ENCODE measurements at places on chromosomes 1 and 21.

- no peak for DNase-seq
Measured at GRCh38 chr1:82836973-82837680, 1036.4 kb downstream of the ADGRL2 start.

- DNase-seq: peak; percentile 70
Measured at GRCh38 chr1:111214884-111215283, 12.6 kb upstream of the CHI3L2 start.

DNA sequence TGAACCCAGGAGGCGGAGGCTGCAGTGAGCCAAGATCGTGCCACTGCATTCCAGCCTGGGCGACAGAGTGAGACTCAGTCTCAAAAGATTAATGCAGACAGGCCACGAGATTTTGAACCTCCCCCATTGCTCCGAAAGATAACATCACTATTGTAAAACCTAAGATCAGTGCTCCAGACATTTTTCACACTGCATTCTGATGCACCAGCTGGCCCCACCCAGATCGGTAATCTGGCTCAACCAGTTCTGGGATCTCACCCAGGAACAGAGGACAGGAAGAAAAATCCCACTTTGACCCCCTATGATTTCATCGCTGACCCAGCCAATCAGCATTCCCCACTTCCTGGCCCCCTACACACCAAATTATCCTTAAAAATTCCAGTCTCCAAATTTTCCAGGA is 10.7 kb upstream of the CSRP1 start:
- no peak for DNase-seq

- no peak for DNase-seq
Measured at GRCh38 chr1:236773919-236774318, 21.2 kb upstream of the MTR start.

GRCh38 chr1:83802460-83803152 is 196.3 kb downstream of the TTLL7 start:
- no peak for DNase-seq

- DNase-seq: no peak
Measured at GRCh38 chr1:111462370-111463028, 11.3 kb upstream of the C1orf162 start.

DNA sequence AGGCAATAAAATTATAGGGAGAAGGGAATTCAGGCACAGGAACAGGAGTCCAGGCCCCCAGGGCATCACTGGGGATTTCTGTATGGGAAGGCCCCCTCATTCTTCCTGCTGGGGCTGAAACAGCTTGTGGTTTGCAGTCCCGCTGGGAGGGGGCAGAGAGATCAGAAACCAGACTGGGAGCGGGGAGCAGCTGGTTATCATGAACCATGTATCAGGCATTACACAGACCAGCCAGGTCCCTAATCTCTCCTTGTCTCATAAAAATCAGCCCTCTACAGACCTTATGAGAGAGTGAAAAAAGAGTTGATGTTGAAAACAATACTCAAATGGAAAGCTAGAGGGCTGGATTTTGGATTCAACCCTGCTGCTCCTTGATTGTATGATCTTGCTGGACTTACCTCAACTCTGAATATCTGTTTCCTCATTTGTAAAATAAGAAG is 93.4 kb upstream of the F3 start:
- no peak for DNase-seq

GRCh38 chr21:32100423-32100822 is 178.4 kb downstream of the MIS18A start:
- no peak for DNase-seq

DNA sequence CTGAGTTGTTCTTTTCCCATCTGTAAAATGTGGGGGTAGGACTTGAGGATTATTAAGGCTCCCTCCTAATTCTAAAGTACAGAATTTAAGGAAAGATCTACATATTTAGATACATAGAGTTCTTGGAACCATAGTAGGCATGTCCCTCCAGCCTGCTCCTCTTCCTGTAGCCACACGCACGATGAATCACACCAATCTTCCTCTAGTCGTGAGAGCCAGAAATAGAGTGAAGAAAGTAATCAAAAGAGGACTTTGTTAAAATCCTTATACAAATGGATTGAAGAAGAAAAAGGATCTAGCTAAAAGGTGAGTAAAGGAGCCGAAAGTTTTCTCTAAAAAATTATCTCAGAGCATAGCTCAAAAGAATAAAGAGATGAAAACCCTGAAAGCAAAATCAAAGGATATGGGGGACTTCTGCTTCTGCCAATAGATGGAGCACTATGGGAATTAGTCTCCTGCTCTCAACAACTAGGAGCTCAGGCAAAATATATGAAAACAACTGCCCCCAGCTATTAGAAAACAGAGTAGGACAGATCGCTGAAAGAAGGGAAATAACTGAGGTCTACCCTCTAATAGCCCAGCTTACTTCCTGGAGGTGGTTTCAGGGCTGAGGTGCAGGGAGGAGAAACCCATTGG is 8.5 kb downstream of the C1orf141 start:
- DNase-seq: no peak

GRCh38 chr1:84797603-84798002 is 95.4 kb downstream of the LPAR3 start:
- DNase-seq: no peak

- no peak for DNase-seq
Measured at GRCh38 chr1:172351754-172352161, 68.7 kb upstream of the C1orf105 start.

DNA sequence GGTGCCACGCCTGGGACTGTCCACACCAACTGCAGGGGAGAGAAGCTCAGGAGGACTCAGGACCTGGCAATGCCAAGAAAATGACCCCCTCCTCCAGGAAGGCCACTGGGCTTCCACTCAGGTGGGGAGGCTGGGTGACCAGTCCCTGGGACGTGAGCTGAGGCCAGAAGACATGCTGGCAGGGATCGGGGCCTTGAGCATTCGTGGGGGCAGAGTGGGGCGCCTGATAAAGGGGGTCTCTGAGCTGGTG is 15.3 kb upstream of the COL6A2 start:
- no peak for DNase-seq

DNA sequence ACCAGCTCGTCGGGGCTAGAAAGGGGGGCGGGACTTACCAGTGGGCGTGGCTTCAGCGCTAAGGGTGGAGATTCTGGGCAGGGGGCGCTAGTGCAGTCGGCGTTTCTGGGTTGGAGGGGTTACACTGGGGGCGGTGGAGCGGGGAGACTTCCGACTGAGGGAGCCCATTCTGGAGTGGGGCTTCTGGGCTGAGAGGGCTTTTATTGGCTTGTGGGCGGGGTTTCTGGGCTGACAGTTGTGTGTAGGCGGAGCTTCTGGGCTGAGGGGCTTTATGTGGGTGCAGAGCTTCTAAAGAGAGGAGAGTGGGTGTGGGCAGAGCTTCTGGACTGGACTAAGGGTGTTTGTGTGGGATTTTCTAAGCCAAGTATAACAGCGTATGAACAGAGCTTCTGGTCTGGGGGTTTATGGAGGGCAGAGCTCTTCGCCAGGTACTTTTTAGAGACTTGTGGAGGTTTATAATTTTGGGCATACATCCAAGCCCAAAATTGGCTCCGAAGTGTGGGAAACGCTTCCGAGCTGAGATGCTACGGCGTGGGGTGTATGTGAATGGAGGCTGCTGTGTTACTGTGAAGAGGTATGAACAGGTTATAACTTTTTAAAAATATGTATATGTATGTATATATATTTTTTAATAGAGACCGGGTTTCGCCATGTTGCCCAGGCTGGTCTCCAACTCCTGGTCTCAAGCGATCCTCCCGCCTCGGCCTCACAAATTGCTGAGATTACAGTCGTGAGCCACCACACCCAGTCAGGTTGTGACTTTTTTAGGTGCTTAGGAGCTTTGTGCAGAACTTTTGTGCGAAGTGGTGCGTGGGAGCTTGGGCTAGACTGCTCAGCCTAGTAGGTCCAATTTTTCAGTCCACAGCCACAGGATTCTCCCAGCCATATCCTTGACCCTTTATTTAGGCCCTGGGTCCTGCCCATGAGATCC is 825 bp downstream of the TMEM39B start:
- DNase-seq: no peak

GRCh38 chr1:52413410-52413989 is 9.1 kb downstream of the PRPF38A start:
- no peak for DNase-seq

- no peak for DNase-seq
Measured at GRCh38 chr1:112702067-112702395, 4.9 kb downstream of the RHOC start.

GRCh38 chr1:83546874-83547273 is 452.1 kb downstream of the TTLL7 start:
- no peak for DNase-seq

All from activated CD4-positive, alpha-beta T cell treated with anti-CD3 and anti-CD28 coated beads for 4 hours (primary cell).